ENCODE measurements at places on chromosomes 1 and 21.

GRCh38 chr1:34663031-34663430 lies 91.8 kb upstream of the GJB5 start:
- DNase-seq, result no peak

DNA sequence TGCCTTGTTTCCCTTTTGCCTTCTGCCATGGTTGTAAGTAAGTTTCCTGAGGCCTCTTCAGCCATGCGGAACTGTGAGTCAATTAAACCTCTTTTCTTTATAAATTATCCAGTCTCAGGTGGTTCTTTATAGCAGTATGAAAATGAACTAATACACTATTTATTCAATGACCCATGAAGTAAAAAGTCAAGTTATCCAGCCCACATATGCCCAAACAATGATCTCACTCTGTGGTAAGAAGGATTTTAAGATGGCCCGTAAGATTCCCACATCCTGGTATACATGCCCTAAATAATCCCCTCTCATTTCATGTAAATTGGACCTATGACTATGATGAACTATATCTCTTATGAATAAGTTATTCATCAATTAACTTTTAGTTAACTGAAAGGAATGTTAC lies 1008.3 kb upstream of the B3GALT2 start:
- no peak for DNase-seq

GRCh38 chr1:177812144-177812543 lies 157.7 kb downstream of the SEC16B start:
- no peak for DNase-seq

DNA sequence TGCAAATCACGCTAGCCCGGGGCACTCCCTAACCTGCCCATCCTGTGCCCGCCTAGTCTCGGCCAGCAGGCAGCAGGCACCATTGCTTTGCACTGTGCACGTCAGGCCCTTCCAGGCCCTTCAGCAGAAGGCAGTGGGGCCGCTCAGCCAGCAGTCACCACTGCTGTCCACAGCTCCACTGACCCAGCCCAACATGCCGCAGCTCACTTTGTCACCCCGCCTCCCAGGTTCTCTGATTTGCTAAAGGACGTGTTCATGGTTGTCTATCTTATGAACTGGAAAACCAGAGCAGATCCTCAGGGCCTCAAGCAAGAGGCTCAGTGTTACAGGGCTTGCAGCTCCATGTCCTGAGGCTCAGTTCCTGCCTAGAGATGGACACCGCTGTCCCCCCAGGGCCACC lies 14.2 kb upstream of the SPOCD1 start:
- no peak for DNase-seq

GRCh38 chr1:180781718-180782117 lies 131.0 kb upstream of the KIAA1614 start:
- DNase-seq, result no peak

DNA sequence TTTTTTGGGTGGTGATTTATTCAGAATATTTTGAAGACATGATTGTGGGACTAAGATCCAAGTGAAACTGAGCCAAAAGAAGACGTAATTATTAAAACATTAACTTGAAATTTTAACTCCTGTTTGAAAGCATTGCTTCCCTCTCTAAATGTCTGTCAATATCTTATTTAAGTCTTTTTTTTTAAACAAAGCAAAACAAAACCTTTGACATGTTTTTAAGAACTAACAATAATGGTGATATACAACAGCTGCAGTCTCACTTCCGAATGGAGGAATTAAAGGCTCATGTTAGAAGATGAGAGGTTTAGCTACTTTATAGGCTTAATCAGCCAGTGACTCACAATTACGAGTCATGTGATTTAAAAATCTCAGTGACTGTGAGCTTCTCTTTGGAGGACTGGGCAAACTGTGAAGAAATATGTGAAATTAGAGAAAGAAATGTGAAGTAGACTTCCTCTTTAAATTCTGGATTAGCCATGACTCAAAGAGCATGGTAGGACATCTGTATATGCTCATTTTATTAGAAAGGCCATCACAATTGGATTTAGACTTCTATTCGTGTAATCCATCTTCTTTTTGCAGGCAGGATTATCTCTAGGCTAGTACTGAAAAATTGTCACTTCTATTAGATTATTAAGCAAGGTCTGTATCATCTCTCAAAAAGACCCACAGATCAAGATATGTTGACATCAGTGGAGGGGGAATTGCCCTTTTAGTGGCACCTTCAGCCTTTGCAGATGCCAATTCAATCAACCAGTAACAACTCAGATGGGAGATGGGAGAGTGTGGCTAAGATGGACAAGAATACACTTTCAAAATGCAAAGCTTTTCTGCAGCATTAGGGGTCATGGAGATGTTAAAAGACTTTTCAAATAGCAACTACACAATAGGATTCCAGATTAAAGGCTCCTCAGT lies 28.7 kb downstream of the KCNA3 start:
- DNase-seq, result no peak

GRCh38 chr21:45923146-45923545 lies 58.4 kb upstream of the COL6A1 start:
- no peak for DNase-seq

DNA sequence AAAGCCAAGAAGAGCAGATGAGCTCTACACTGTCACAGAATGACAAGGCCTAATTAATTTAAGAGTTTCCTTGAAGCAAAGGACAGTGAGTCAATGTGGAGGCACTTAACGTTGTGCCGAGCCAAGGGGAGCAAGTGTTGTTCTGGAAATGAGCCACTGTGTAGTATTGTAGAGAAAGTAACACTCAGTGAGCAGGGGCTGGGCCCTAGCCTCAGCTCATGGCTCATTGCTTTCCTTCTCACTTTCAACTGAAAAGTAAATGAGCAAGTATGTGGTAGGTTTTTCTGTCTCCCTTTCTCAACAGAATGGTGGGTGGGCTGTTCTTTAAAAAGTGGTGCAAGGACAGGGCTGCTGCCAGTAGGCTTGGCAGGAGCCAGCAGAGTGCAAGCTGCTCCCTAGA lies 11.8 kb upstream of the KIAA0040 start:
- no peak for DNase-seq

- no peak for DNase-seq
Observed at GRCh38 chr1:203281033-203281432, 24.3 kb upstream of the BTG2 start.

- no peak for DNase-seq
Observed at GRCh38 chr21:31137960-31138359, 99.7 kb upstream of the KRTAP19-8 start.

DNA sequence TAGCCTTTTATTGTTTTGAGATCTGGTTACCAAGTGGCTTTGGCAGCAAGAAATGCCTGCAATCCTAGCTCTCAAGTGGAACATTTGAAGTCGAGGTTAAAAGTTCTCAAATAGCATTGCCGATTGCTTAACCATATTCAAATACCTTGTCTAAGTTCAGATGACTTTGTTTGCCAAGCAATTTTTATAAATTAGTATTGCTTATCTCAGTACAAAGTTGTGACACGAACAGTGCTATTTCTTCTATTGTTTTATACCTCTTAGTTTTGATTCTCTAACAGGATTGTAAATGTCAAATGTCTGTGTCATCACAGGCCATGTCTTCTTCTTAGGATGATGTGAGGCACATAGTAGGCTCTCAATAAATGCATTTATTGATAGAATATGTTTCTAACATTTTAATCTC lies 633.3 kb downstream of the PTPRC start:
- no peak for DNase-seq

- no peak for DNase-seq
Observed at GRCh38 chr1:26353976-26354820, at the start of gene CRYBG2. Gene CRYBG2 (minus strand): TSS chr1:26354130. CDS start chr1:26346657, 7,473 bp downstream.

GRCh38 chr1:221725735-221726672 lies 15.9 kb downstream of the DUSP10 start:
- no peak for DNase-seq

- DNase-seq, result no peak
Observed at GRCh38 chr1:246332078-246332477, 175.0 kb downstream of the SMYD3 start.

GRCh38 chr1:15931401-15931800 lies 44.5 kb downstream of the ZBTB17 start:
- DNase-seq, result no peak

GRCh38 chr21:30408782-30409494 lies 13.1 kb downstream of the KRTAP13-1 start:
- DNase-seq, result peak; percentile 33

DNA sequence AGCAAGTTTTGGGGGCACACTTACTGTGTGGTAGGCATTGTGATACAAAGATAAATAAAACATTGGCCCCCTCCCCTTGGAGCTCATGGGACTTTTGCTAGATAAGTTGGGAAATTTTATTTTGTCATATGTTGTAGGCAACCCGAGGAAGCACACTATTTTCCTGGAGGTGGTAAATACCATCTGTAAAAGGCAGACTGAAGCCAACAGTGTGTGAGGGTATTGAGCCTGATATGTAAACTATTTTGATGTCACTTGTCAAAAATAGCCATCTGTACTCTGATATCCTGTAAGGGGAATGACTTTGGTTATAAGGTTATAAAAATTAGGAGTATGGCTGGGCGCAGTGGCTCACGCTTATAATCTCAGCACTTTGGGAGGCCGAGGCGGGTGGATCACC lies 30.6 kb downstream of the VANGL2 start:
- no peak for DNase-seq

DNA sequence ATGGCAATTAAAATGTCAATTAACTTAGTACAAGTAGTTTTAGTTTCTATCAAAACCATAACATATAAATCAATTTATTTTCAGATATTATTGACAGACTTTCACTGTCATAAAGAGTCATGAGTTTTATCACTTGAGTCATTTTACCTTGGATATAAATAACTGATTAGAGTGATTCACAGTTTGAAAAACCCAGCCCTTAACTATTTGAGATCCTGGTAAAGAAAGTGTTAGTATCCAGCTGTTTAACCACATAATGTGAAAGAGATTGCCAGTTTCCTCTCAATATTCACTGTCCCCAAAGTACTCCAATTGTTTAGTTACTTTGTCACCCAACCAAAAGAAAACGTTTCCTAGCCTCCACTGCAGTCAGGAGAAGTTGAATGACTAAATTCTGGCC lies 91.3 kb downstream of the UCHL5 start:
- no peak for DNase-seq

DNA sequence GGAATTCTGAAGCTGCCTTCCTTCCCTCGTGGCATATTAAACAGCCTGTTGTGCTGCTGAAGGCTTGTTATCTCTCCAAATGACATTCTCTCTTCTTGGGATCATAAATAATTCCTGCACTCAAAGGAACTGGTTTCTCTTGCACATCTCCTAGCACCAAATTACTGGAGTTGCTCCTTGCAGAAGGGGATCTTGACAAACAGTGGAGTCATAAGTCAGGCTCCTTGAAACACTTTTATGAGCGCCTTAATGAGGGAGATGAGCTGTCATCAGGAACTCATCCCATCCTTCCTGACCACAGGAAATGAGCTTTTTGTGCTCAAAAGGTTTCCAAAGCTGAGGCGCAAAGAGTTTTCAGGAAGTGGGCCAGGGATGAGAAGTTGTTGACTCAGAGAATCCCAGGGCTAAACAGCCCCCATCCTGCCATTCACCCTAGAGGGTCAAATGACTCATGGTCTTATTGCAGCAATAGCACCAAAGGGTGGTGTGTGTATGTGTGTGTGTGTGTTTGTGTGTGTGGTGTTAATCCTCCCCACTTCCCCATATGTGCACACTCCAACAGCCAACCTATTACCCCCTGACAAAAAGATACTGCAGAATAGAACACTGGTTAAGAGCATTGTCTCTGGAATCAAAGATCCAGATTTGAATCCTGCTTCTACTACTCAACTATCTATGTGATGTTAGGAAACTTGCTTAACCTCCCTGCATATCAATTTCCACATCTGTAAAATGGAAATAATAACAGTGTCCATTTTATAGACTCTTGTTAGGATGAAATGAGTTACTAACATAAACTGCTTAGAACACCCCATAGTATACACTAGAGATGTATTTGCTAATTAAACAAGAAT lies 2.8 kb upstream of the PHC2 start:
- no peak for DNase-seq

DNA sequence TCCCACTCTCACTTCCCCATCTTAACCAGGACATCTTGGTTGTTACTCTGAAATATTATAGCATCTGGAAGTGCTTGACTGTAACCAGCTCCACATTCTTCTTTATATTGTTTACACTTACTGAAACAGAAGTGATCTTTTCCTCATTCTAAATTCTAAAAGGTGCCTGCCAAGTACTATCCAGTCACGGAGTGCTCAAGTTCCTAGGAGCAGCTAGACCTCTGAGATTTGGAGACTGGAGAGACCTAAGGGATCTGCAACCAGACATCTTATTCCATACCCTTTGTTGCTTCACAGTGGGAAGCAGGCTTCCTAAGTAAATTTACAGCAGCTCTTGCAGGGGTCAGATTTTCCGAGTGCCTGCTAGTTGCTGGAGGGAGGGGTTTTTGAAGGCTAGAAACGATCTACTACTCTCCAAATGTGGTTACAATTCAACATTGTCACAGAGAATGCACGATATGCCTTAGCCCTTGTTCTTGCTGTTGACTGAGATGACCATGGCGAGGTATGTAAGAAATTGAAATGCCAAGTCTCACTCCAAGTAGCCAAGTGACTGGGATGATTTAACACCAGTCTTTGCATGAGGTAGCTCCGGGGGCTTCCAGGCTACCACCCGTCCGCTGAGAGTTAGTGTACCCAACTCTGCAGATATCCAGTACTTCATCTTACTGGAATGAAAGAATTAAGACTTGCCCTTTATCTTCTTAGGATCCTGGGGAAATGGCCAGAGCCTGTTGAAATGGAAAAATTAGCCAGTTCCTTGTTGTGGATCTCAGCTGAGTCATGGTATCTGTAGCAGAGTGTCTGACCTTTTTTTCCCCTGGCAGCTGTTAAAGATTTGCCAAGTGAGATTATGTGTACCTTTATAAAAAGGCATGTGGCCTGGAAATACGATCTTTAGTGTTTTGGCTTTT lies 150.8 kb downstream of the MAST2 start:
- peak; percentile 19 for DNase-seq

DNA sequence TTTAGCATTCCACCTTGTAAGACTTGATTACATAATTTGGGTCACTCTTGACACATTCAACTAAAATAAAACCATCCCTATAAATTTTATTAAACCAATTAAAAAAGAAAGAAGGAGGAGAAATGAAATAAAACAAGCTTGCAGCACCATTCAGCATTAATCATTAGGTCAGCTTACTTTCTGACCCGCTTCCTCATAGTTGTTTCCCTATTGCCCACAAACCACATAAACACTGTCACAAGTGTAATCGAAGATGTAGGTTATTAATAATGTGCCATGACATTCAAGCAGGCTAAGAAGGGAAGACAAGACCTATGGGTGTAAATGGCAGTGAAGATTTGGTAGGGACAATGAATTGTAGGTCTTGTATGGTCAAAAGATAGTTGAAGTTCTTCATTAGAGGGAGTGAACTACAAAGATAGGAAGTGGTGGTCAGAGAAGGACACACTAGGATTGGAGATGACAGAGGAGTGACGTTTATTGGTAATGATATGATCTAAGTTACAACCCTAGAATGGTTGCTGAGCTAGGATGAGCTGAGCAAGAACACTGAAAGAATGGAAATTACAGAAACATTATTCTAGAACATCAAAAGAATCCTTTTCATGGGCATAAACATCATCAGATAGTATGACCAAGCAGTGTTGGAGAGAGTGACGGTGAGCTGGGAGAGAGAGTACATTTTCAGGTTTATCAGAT lies 231.5 kb downstream of the KCNT2 start:
- no peak for DNase-seq

GRCh38 chr1:21532992-21533534 lies 23.8 kb downstream of the ALPL start:
- DNase-seq, result no peak

- no peak for DNase-seq
Observed at GRCh38 chr1:54623216-54624007, at the start of gene FAM151A. Gene FAM151A (minus strand): TSS chr1:54623525. CDS start chr1:54623395, 130 bp downstream.

GRCh38 chr1:14334336-14335176 lies 263.9 kb upstream of the KAZN start:
- no peak for DNase-seq
